ENCODE measurements at places on chromosomes 4 and X. TPM values are rescaled to one million over a fixed set of nuclear protein-coding genes. Genes with fewer than 3 reads are reported as not detected.

DNA sequence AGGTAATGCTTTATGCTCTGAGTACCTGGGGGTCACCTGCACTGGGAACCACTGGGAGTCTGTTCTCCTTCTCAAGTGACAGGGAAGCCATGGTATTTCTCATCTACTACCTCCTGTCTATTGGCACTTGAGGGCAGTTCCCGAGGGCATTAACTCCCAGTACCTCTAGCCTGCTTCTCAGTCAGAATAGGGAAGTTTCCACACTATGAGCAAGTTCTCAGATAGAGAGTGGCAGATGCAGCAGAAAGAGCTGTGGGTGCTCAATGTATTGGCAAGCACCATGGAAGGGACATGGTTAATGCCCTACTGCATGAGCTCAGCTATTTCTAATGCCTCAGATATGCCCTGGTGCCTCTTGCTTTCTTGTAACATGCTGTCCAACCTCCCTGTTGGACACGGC is 74.1 kb downstream of the ANOS1 start:
- DNase-seq: no peak

- peak; percentile 34 for DNase-seq
Measured at GRCh38 chr4:113445286-113445685, 316.3 kb downstream of the CAMK2D start.

GRCh38 chrX:134661295-134661694 is 3.0 kb upstream of the PLAC1 start:
- DNase-seq: no peak

DNA sequence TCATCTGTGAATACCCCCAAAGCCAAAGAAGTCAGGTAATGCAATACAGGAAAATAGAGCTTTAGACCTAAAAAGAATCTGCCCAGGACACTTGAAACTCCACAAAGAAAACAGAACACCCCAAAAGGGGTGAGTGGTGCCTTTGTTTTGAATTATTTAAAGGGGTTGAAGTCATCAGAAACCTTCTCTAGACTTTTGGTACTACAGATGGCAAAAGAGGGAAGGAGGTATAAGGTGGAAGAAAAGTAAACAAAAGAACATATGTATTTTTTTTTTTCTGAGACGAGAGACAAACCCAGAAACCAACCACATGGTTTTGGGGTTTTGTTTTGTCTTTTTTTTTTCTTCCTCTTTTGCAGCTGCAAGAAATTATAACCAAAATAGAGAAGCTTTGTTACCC is 1477.8 kb downstream of the C4orf33 start:
- DNase-seq: no peak

DNA sequence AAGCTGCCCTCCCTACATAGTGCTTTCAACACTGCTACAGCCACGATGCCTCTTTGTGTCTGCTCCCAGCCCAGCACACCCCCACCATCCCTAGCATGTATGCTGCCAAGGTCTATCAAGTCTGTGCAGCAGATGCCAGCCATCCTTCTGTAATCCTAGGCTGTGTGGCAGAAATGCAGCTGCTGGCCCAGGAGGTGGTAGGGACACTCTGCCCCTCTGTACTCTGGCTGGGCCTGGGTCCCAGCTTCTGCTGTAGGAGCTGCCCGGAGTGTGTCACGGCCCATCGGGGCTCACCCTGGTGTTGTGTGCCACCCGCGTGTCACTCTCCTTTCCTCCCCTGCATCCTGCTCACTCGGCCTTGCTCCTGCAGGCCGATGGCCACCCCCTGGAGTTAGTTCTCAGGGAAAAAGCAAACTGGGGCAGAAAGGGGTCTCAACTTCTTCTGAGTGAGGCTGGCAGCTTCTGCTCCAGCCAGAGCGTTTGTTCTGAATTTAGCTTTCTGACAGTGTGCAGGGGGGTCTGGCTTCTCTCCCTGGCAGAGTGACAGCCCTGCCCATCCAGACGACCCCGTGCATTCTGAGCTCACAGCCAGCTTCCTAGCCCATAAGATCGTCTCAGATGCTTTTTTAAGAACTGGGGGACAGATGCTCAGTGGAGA is 22.7 kb downstream of the PSAPL1 start:
- peak; percentile 3 for DNase-seq

GRCh38 chr4:118865091-118865708 is 23.5 kb upstream of the SYNPO2 start:
- no peak for DNase-seq

DNA sequence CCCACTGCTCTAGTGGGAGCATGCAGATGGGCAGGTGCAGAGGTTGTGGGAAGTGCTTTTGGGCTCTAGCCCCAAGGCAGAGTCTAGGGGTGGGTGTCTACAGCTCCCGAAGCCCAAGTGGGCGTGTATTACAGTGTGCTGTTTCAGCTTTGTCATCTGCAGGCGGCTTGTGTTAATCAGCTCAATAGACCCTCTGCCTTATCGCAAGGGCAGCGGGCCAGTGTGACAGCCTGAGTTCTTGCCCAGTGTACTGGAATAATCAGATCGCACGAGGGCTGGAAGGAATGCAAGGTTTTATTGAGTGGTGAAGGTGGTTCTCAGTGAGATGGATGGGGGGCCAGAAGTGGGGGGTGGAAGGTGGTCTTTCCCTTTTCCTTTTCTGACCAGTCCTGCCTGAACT is 529.4 kb upstream of the AMOT start:
- no peak for DNase-seq

- no peak for DNase-seq
Measured at GRCh38 chrX:31154946-31155345, 83.1 kb upstream of the FTHL17 start.

DNA sequence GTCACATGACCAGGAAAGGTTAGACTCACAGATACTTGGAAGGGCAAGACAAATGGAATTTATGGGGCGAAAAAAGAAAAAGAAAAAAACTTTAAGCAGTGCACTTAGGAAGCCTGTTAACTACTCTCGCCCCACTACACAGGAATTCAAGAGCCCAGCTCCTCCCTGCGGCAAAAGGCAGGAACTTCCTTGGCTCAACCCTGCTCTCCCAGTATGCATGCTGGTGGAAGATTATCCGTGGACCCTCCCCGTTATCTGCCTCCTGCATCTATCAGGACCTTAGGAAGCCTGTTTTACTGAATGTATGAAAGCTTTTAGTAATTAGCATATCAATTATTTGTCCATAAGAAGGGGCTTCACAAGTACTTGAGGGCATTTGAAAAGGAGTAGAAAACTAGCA is 40.1 kb upstream of the RPA4 start:
- no peak for DNase-seq

DNA sequence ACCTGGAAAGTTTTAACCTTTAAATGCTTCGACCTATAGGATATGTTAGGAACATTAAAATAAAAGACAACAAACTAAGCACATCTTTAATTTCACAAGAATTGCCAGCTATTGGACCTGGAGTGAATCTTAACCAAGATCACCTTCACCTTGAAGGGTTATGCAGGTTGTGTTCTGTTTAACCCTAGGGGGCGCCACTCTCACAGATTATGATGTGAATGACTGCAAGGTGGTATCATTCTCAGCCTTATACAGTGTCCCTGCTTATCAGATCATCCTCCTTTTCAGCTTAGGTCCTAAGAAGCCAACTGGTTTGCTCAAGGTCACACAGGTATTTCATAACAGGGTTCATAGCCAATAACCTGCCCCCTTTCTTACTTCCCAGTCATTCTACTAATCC is 23.5 kb downstream of the INTS6L start:
- no peak for DNase-seq

DNA sequence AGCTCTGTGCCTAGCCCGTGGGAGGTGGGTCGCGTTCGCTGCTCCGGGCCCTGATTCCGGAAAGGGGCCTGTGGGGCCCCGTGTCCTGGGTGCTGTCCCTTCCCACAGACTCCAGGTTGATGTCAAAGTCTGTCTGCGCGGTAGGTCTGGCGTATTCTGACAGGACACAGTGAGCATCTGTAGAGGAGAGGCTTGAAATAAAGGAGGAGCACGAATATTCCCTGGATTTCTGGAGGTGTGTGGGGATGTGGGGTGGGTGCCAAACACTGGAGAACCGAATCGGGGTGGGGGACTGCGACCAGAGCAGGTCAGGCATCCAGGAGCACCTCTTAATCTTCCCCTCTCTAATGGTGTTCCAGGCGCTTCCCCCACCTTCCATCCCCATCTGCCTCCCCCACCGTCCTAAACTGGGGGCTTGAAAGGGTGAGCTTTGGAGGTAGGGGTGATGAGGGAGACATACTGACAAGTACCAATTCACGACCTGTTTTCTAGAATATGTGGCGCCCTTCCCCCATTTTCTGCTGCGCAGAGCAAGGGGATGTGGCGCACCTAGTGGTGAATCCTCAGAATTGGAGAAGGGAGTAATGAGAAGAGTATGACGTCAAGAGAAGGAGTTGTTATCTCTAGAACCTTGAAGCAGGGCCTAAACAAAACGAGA is 877 bp downstream of the GPRASP1 start:
- peak; percentile 70 for DNase-seq

DNA sequence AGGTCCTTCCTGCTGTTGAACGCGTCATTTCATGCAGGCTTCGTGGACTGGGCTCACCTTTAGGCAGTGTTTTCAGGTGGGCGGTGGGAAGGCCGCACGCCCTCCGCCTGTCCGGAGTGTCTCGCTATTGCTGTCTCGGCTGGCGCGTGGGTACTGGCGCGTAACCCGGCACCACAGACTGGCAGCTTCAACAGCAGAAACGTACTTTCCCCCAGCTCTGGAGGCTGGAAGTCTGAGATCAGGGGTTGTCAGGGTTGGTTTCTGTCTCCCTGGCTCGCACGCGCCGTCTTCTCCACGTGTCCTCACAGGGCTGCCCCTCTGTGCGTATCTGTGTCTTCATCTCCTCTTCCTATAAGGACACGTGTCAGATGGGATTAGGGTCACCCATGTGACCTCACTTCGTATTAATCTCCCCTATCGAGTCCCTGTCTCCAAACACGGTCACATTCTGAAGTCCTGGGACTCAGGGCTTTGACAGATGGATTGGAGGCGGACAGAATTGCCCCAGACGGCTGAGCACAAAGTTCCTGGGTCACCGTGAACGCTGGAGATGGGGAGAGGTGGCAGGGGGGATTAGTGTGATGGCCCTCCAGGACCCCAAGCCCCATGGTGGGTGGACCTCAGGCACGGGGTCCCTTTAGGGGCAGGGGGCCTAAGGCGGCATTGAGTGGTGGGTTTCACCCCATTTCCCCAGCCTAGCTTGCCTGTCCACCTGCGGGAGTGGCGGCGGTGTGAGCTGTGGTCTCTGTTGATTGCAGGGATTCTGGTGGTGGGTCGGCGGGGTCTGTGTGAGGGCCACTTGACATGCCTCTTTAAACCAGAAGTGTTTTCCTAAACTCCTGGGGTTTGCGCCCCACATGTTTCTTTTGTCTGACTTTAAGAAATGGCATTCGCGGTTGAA is 83.4 kb upstream of the LRPAP1 start:
- DNase-seq: no peak

GRCh38 chrX:20382518-20383297 is 116.0 kb upstream of the RPS6KA3 start:
- no peak for DNase-seq

The ARHGEF9 gene
- total RNA-seq: 24.1 TPM

The SLC49A3 gene
- total RNA-seq: 1.1 TPM

The EPGN gene
- not detected for total RNA-seq

The TLR8 gene
- total RNA-seq: 0.97 TPM

The RIBC1 gene
- total RNA-seq: 2.6 TPM

The GIMD1 gene
- not detected for total RNA-seq

Measured in ovary (tissue), 10 donors.